Left kidney (tissue), 8 donors: ENCODE measurements at places on chromosomes 3 and 15.

DNA sequence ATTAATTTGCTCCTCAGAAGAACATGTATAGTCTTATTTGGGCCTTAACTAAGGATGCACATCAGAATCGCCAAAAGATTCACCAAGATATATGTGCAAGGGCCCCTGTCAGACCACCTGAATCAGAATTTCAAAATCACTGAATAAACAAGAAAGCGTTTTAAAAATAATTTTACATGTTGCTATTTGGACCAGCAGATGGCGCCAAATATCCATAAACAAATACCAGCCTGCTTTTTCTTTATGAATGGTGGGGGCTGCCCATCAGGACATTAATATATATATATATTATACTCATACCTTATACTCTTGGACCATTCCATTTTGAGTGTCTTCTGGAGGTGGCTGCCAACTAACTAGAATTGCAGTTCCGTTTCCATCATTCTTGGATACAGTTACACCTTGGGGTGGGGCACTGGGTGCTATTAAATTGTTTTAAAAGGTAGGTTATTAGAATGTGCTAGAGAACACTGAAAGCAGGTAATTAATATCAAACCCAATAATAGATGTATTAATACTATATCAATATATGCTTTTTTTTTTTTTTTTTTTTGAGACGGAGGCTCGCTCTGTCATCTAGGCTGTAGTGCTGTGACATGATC lies 1108.3 kb downstream of the ROBO1 start:
- DNase-seq: peak; percentile 20

DNA sequence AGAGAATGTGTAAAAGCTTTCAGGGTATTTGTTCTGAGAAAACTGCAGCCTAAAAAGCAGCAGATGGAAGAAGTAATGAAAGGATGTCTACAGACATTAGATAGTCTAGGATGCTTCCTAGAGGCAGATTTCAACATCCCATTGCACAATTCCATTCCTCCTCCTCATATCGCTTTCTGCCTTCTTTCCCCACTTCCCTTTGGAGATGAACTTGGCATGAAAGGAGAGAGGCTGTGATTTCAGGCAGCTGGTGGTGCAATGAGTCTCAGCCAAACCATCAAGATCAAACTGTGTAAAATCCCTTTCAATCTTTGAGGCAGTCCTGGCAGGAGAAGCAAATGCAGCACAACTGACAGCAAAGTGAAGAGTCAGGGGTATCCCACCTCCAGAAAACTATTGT lies 438.7 kb upstream of the KCNMB2 start:
- no peak for DNase-seq

DNA sequence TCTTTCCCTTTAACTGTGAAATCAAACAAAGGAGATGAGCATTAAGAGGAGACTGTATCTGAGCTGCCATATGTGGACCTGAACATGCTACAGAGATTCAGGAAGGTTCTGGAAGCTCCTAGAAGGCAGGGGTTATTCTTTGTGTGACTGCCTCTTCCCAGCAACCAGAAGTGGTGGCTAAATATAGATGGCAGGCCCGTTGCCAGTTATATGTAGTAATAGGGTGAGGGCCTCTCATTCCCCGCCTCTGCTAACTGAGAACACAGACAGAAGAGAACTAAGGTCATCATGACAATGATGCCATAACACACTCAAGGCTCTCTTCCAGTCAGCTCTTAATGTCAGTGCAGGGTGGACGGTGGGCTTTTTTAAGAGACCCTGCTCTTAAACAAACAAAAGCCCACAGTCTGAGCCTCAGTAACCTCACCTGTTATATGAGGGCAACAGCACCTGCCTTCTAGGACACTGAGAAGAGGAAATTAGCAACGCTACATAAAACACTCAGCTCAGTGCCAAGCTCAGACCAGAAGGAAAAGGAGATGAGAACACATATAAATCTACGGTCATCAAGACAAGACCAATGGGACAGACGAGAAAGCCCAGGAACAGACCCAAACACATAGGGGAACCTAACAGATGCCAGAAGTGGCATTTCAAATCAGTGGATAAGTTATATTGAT lies 22.3 kb downstream of the CFAP92 start:
- DNase-seq: peak; percentile 27

- no peak for DNase-seq
Observed at GRCh38 chr15:37581866-37582532, 352.4 kb upstream of the TMCO5A start.
